ENCODE measurements at places on chromosomes 16 and 17.

DNA sequence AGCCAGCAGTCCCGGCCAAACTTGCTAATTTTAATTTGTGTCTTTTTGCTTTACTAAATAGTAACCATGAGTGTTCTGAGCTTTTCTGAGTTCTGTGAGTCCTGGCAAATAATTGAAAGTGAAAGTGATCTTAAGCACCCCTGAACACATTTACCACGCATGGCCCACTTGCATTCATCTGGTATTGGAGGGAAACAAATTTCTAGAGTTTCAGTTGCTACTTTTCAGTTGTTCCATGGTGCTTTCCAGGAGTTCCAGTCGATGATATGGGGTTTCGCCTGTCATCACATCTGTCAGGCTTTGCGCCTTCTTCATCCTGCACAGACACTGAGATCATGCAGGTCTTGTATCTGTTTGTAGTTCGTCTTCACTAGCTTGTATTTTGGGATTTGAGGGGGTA is 44.1 kb downstream of the CRLF3 start:
- DNase-seq = no peak

- no peak for DNase-seq
Measured at GRCh38 chr17:8879410-8879809, 11.9 kb upstream of the PIK3R6 start.

- DNase-seq = no peak
Measured at GRCh38 chr17:79617740-79618382, 7.0 kb upstream of the RBFOX3 start.

DNA sequence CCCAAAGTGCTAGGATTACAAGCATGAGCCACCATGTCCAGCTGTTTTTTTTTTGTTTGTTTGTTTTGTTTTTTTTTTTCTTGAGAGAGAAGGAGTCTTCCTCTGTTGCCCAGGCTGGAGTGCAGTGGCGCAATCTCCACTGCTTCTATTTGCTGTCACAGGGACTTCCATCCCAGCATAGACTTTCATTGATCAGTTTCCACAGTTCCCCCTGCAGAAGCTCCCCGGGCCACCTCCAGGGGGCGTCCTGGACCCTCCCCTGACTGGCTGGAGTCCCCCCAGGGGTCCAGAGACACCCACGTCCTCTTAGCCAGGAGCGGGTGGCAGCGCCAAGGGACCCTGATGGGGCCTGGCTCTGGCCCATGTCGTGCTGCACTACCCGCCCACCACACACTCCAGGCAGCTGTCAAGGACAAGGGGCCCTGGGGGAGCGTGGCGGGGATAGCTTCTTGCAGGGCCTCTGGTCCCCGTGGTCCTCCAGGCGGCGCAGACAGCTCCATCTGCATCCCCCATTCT is 3.1 kb upstream of the NPW start:
- DNase-seq = no peak

- peak; percentile 75 for DNase-seq
Measured at GRCh38 chr16:2471016-2471652, at the start of gene NTN3. NTN3 (plus strand) TSS chr16:2471297; CDS start chr16:2471702, 405 bp downstream.

- DNase-seq = no peak
Measured at GRCh38 chr17:64147110-64148016, 17.4 kb upstream of the ERN1 start.

GRCh38 chr16:62224646-62225209 is 188.5 kb upstream of the CDH8 start:
- no peak for DNase-seq

GRCh38 chr16:2804728-2805127 is 6.5 kb downstream of the PRSS41 start:
- no peak for DNase-seq

- DNase-seq = peak; percentile 71
Measured at GRCh38 chr16:80824623-80825364, 20.4 kb upstream of the CDYL2 start.

DNA sequence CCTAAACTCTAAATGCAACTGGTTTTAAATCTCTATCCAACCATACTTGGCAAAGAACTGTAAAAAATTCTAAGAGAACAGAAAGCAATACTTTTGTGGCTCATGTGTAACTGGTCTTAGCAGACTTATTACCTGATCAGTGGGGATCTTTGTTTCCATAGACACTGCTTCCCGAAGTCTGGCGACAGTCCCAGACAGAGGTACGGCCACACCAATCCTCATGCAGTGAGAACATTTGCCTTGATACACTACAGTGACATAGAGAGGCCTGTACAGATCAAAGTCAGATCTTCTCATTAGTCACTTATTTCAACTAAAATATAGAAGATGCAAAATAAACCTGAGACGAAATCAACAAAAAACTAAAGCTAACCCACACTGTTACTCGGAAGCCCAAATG is 43.9 kb downstream of the USP31 start:
- DNase-seq = no peak

GRCh38 chr16:28001184-28001583 is 62.3 kb downstream of the GSG1L start:
- no peak for DNase-seq

GRCh38 chr17:27471321-27472269 is 15.3 kb downstream of the KSR1 start:
- no peak for DNase-seq

- DNase-seq = no peak
Measured at GRCh38 chr17:77319211-77320043, 178.7 kb downstream of the SEC14L1 start.

- no peak for DNase-seq
Measured at GRCh38 chr17:27324771-27325339, 30.9 kb downstream of the WSB1 start.

DNA sequence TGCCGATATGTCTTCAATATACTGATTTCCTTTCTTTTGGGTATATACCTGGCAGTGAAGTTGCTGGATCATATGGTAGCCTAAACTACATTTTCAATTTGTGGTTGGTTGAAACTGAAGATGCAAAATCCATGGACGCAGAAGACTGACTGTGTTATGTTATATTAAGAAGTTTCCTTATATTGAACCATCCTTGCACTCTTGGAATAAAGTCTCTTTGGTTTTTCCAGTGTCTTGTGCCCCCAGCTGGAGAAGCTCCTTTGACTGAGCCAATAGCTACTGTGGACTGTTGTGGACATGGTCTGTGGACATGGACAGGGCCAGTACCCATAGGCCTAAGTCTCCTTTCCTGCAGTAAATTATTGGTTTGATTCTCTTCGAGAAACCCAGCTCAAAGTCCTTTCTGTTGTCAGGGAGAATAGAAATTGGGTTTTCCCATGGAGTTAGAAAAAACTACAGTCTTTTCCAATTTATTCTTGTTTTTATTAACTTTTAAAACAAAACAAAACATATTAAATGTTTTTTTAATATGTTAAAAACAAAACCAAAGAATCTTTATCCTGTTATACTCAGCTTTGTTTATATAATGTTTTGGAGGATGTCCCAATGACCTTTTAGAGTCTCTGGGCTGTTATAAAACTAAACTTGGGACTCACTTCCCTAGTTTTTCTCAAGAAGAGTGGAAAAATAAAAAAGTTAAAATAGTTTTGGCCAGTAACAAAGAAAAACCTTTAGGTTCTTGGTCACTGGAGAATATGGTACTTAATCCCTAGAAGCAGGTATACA is 15.2 kb upstream of the IL34 start:
- no peak for DNase-seq

GRCh38 chr17:13031718-13032350 is 14.0 kb upstream of the ELAC2 start:
- peak; percentile 73 for DNase-seq

DNA sequence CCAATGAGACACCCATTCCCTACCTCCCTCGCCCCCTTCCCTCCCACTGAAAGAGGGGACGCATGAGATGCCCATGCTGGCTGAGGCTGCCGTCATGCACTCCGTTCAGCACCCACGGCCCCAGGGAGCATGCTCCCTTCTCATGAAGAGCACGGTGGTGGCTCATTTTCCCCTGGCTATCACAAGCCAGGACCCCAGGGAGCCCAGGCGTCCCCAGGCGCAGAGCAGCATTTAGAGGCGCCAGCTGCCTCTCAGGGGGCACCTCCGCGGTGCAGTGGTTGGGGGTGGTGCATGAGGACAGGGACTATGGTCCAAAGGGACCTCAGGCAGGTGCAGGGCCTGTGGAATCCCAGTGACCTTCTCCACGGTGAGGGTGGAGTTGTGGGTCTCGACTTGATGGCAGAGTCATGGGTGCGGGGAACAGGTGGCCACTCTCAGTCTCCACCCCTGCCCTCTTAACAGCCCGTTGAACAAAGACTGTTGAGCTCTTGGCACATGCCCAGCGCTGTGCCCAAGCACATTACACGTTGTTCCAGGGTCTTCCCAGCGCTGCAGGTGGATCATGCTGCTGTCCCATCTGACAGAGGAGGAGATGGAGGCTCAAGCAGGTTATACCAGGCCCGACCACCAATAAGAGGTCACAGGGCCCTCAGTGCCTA is 13.6 kb downstream of the KIF19 start:
- no peak for DNase-seq

DNA sequence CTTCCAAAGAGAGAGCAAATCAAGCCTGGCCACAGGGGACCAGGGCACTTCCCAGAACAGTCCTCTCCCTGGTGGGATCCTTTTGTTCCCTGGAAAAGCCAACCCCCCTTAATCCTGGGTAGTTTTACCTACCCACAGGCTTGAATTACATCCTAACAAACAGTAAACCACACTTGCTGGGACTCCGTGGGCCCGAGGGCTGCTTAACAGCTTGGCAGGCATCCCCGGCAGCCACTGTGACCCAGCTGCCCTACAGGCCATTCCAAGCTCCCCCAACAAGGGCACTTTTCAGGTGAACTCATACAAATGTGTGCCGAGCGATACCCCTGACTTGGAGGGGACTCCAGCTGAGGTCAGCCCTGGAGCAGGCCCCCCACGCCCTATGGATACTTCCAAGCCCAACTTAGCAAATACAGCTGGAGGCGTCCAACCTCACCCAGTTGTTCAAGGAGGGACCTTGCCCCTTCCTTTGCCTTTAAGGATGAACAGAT is 26.4 kb downstream of the ADCY9 start:
- DNase-seq = no peak

- no peak for DNase-seq
Measured at GRCh38 chr17:31251105-31251969, 45.7 kb downstream of the OMG start.

GRCh38 chr17:15945527-15946191 is 729 bp downstream of the ADORA2B start:
- DNase-seq = peak; percentile 62

DNA sequence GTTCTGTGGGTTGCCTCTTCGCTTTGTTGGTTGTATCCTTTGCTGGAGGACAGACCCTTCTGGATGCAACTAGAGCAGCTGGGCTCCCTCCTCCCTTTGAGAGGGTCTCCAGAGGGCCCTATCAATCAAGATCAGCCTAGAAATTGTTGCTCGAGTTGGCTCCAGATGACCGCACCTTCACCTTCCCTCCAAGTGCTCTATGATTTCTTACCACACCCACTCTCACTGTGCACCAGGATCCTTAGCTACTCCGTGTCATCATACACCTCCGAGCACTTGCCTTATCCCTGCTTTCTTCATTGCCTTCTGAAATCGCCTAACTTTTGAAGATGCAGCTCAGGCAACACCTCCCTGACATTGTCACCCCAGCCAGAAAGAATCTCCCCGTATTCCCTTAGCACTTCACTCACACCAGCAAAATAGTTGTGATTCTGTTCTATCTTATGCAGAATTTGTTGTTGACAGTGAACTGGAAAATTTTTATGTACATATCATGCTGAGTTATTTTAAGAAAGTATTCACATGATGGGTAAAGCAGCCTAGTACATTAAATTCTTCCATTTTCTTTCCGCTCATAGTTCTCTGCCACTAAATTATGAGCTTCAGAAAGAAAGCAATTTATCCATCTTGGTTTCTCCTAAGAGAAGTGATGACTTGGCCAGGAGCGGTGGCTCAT is 52.9 kb downstream of the ABAT start:
- no peak for DNase-seq

- DNase-seq = no peak
Measured at GRCh38 chr17:82070611-82071010, 5.0 kb upstream of the DUS1L start.

GRCh38 chr16:82580298-82580890 is 46.4 kb upstream of the CDH13 start:
- DNase-seq = no peak

DNA sequence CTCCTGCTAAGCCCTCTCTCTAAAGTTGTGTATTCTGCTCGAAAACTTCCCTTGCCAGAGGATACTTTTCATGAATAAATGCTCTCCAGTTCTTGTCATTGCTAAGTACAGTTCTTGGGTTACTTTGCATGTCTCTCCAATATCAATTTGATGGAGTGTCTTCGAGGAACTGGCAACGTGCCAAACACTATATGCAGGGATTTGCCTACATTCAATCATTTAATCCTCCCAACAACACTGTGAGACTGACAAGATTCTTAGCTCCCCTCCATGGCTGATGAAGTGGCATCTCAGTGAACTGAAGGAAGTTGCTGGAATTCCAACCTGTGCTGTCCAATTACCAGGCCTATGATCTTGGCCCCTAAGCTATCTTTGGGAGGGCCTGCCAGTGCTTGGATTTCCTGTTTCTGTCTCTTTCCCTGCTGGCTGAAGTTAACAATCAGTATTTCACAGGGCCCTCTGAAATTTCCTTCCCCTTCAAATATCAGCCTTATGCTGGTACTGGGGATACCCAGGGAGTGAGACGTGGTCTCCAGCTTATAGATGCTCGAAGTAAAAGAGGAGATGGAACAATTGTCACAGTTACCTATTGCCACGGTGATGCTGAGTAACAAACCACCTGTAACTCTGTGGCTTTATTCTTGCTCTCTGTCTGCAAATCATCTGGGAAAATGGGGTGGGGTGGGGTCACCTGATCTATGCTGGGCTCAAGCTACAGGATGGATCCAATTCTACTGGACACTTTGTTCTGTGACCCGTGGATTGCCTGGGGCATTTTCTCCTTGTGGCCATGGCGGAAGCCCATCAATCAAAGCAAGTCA is 19.4 kb upstream of the CRISPLD2 start:
- no peak for DNase-seq

GRCh38 chr16:22282254-22282892 is 14.8 kb upstream of the POLR3E start:
- DNase-seq = peak; percentile 95

DNA sequence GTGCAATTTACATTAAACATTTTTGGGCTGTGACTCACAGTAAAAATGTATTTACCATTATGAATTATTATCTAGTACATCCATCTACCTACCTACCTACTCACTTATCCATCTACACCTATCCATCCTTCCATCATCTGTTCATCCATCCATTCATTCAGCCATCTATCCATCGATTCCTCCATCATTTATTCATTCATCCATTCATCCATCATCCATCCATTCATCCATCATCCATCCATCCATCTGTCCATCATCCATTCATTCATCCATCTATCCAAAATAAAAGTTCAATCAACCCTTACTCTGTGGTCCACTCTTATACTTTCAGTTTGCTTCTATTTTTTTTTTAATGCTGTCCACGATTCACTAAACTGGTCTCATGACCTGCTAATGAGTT is 118.4 kb downstream of the NTN1 start:
- DNase-seq = no peak

Measured in erythroblast (primary cell).